COR-L47 (cell line): ENCODE measurements at places on chromosomes 7 and 10.

DNA sequence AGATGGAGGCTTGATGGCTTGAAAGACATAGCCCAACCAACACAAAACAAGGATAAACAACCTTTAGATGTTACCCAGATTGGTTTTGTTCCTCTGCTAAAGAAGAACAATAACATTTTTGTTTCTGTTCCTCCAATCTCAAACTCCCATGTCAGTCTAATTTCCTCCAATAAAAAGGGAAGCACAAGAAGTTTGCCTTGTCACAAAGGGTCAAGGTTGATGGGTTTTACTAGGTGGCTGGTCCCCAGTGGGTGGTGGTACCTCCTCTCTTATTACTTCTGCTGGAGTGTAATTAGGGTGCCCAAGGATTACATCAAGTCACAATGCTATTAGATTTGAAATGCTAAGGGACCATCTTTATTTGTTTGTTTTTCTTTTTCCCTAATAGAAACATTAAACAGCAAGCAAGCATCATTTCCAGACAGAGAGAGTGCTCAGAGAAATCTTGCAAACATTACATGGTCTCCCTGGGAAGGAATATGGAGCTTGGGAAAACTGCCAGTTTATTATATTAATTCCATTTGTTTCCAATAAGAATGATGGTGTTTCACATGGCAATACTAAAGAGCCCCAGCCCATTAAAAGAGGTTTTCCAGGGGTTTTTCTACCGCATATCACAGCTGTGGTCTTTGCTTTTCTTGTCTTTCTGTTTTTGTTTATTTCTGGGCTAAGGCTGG lies 78.3 kb upstream of the AOAH start:
- DNase-seq, result no peak

GRCh38 chr10:131609176-131609575 lies 291.6 kb upstream of the PPP2R2D start:
- DNase-seq, result no peak

DNA sequence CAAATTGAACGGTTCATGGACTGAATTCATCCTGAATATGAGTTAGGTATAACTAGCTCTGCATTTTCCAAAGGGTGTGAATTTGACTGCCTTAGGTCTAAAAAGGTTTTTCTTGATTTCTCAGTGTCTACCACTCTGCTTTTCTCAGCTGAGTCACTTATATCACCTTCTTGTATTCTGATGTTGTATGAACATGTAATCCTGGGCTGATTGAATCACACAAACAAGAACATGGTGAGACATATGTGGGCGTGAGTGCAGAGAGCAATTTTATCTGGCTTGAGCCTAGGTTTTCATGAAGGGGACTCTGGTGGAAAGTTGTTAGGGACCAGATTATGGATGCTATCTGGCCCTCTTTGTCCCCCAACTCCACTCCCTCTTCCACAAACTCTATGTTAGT lies 239.8 kb downstream of the SUGCT start:
- no peak for DNase-seq

- peak; percentile 99 for DNase-seq
Measured at GRCh38 chr7:101153969-101154692, at the start of gene AP1S1. Gene AP1S1 (plus strand): TSS chr7:101154476. CDS start chr7:101154515, 39 bp downstream.

GRCh38 chr10:86671985-86672710 lies 3.8 kb downstream of the LDB3 start:
- DNase-seq, result no peak

GRCh38 chr10:59557052-59557451 lies 152.6 kb downstream of the SLC16A9 start:
- DNase-seq, result peak; percentile 45

DNA sequence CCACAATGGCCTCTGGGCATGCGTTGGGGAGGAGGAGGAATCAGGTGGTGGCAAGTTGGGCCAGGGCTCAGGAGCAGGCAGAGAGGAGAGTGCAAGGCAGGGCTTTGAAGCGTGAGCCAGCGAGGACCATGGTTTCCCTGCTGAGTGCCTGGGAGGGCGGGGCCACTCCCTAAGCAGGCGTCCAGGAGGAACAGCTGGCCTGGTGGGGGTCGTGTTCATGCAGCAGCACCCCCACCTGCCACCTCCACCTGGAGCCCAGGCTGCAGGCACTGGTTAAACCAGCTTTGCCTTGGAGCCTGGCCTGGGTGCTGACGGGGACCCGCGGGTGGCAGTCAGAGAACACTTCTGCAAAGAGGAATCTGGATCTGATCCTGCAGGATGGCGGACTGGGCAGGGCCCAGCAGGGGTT lies 24.2 kb upstream of the AQP1 start:
- DNase-seq, result peak; percentile 31

DNA sequence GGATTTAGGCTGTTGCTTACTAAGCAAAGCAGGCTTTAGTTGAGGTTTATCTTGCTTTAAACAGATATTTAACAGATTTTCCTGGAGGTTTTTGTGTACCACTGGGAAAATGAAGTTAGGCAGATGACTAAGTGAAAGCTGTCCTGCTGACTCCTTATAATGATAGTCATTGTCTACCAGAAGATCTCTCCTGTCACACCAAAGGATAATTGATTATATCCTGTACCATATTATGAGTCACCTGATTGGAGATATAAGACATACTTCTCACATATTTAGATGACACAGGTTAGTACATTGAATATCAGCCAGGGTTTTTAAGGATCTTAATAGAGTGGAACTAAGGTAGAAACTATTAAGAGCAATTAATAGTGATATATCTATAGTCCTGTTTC lies 68.4 kb downstream of the PTEN start:
- DNase-seq, result no peak

DNA sequence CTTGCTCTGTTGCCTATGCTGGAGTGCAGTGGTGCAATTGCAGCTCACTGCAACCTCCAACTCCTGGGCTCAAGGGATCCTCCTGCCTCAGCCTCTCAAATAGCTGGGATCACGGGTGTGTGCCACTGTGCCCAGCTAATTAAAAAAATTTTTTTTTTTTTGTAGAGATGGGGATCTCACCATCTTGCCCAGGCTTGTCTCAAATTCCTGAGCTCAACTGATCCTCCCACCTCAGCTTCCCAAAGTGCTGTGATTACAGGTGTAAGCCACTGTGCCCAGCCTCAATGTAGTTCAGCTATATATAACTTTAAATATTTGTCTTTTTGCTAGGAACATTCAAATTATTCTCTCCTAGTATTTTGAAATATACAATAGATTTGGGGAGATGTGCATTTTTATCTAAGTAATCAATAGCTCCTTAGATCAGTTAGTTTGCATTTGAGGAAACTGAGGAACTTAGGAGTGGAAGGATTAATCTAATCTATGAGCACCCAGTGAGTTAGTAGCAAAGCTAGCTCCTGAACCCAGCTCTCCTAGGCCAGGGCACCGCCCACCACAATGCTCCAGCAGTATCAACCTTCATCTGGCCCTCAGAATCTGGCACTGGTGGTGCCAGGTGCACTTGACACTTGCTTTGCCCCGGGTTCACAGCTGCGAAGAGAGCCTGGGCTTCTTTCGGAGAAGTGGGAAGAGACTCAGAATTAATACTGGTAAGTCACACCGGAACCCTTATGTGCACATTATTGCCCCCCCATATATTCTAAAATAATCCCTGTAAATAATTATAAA lies 5.9 kb upstream of the LRMDA start:
- no peak for DNase-seq

DNA sequence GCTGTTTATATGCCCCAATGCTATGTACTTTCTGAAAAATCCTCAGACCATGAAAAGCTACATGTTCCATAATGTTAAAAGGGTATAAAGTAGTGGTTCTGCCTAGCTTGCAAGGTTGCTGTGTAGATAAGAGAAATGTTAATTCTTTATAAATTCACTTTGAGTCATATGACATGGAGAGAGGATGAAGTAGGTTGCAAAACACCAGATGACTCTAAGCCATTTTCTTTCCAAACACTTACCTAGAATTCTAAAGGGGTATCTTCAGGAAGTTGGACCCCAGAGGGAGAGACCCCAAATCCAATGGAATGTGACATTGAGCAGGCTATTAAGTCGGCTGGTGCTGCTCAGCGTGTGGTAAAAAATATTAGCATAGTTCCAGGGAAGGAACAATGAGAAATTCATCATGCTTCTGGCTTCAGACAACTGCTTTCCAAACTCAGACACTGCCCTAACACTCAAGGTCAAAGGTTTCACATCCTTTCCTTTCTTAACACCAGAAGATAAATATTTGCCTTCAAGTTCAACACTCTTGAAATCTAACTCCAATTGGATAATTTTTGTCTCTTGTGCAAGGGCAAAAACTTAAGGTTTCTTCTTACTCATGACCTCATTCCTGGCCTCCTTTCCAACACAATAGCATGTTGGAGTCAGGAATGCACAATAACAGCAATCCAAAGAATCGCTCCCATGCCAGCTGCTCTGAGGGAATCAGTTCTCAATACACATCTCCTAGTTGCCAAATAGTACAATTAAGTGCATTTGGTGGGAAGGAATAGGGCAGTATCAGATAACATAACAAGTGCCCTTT lies 100.7 kb upstream of the AFAP1L2 start:
- no peak for DNase-seq

GRCh38 chr7:159013825-159014289 lies 130.8 kb downstream of the VIPR2 start:
- no peak for DNase-seq

GRCh38 chr7:90648107-90648506 lies 52.0 kb downstream of the CDK14 start:
- no peak for DNase-seq

DNA sequence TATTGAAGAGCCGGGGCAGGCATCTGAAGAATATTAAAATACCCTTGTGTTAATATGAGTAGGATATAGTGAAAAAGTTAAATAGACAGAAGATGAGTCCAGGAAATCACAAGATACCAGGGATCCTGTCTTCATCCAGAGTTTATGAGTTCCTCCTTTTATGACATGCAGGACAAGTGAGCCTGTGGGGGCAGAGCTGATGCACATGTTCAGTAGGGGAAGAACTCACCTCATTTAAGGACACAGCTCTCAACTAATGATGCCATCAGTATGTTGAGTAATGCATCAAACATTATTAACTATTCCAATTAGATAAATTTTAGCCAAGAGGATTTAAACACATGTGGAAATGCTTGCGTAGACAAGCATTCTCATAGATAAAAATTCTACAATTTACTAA lies 435.8 kb upstream of the AKR1E2 start:
- DNase-seq, result no peak

GRCh38 chr10:42850931-42851330 lies 68.3 kb downstream of the BMS1 start:
- no peak for DNase-seq
